Calu3 (cell line): ENCODE measurements at places on chromosomes 2 and 18.

DNA sequence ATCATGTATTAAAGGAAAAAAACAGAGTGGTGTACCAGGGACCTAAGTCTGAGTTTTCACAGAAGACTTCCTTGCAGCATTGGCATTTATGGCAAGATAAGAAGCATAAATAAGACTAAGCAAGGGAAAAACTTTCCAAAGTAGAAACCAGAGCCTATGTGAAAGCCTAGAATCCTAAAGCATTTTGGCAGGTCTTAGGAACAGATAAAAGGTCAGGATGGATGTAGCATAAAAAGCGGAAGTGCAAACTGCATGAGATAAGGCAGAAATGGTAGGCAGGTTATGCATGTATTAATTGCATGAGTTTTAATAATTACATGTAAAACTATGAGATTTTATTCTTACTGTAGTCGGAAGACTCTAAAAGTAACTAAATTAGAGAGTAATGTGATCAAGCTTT, 596.5 kb downstream of the SUCLG1 start:
- DNase-seq, result no peak

- DNase-seq, result no peak
These were observed 832.2 kb upstream of the FANCL start for GRCh38 chr2:59073286-59073685.

- DNase-seq, result no peak
These were observed 33.8 kb downstream of the NPC1 start for GRCh38 chr18:23552505-23552904.

GRCh38 chr2:129849559-129850160, 129.8 kb upstream of the RAB6C start:
- no peak for DNase-seq

DNA sequence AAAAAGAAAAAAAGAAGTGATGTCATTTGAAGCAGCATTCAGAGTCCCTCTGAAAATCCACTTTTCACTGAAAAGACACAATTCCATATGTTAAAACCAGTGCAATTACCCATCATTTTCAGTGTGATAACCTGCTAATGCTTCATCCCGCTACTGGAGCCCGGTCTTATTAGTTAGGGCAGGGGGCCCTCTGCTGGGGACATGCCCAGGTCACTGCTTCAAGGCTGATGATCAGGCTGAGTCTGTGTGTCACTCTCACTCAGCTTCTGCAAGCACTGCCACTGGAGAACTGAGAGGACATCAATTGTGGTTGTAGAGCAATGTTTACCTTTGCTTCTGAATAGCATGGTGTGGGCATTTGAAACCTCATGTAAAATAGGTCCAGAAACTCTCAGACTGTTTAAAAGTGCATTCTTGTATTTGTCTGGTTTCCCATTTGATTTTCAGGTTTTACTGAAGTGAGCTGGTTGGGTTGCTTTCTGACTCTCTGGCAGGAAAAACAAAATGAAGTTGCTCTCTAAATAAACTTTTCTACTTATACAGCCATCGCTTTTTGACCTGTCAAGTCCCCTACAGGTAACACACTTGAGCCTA, 49.2 kb upstream of the NXPH2 start:
- DNase-seq, result peak; percentile 73

GRCh38 chr2:201821080-201821479, 14.7 kb downstream of the CDK15 start:
- no peak for DNase-seq

DNA sequence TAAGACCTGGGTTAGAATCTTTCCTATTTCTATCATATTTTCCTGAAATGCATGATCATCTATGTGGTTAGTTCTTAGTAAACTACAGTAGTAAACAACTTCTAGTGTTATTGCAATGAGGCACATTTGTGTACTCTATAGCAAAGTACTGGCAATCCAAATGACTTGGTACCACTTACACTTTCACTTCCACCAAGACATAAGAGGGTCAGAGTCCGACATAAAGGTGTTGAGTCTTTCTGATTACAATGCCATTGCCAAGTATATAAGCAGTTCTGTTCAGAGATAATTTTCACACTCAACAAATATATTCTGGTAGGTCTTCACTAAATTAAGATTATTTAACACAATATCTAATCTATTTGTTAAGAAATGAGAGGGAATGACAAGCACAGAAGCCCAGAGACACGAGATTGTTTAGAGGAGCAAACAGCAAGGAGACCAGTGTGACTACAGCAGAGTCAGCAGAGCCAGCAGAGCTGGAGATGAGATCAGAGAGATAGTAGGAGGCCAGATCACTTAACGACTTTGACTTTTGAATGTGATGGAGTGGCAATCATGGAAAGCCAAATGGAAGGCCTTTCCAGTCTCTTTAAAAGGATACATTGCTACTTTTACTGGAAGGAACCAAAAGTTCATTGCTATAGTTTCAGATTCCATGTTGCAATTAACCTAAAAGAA, 27.5 kb downstream of the SOS1 start:
- DNase-seq, result no peak

DNA sequence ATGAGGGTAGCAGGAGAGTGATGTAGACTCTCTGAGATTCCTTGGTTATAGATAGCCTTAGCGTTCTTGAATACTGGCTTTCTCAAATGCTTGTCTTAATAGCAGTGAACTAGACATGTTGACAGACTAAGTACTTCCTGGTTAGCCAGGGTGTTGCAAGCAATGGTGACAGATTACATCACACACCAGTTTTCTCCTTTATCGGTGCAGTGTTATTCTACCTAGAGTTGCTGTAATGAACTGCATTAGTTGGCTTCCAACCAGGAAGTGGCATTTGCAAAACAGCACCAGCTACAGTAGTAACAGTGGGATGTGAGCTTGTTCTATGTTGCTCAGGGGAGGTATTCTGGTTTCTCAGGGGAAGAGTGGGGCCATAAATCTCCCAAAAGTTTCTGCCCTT, 582.2 kb upstream of the DDX18 start:
- peak; percentile 59 for DNase-seq

DNA sequence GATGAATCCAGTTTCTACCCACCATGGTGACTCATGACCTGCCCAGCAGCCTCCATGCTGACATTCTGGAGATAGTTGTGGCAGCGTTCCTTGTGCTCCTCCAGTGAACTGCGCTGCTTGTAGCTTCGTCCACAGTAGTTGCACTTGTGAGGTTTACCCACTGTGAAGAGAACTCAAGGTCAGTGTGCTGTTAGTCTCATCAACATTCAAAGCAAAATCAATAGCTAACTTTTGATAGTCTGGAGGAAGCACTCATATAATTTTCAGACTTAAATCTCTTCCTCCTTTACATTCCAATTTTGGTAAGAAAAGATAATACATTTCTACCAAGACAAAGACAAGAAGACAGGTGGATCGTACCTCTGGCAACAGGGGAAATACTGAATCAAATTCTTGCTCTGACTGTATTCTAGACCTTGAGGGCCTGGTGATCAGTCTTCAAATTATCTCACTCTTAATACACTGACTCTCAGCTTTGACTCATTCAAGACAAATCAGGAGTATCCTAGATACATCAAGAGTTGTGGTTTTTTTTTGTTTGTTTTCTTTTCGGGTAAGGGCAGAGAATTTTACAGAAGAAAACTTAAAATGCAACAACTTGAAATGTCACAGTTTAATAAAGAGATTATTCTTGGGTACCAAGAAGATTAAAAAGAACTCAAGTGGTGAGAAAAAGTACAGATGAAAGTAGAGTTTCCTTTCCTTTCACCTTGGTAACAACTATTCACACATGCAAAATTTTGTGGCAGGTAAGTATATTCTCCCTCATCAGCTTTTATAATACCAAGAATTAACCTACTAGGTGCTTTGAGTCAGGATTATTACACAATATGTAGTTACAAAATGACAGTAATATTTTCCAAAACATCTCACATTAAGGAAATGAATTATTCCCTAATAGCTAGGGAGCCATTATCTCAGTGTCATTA, 129.2 kb downstream of the IKZF2 start:
- DNase-seq, result no peak

DNA sequence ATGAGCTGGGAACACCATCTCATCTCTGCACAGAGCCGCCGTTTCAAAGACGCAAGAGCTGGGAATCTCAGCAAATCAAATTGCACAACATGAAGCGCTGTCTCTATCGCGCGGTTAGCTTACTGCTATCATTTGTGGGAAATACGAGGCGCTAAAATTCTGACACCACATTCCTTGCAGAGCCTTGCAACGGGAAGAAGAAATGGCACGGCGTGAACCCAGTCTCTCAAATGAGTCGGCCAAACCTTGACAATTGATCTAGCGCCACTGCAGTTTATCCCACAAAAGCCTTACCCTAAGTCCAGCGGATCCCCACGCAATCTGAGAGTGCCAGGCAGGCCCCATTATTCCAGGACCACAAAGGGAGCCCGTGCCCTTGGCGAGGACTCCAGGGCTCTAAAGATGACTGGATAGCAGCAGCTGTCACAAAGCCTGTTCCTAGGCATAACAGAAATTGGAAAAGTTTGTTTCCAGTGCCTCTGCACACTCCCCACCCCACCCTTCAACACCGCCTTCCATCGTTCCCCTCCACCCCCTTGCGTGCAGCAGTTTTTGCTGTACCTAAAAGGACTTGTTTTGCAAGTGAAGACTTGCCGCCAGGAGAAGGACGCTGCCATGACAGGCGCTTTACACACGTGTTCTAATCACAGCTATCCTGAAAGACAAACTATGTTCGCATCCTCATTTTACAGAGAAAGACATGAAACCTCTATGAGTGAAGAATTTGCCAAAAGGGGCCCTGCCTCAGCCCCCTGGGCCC, 252.4 kb downstream of the EIPR1 start:
- DNase-seq, result no peak

GRCh38 chr2:73218298-73218697, 4.3 kb downstream of the SMYD5 start:
- DNase-seq, result no peak
